ENCODE measurements at places on chromosomes 7 and 10.
A peak's percentile ranks its signal among the peaks of the same experiment; 100 is the strongest.

- DNase-seq, result no peak
These were observed 32.0 kb upstream of the SMARCD3 start for GRCh38 chr7:151280388-151281019.

GRCh38 chr7:55546814-55547213, 25.5 kb downstream of the VOPP1 start:
- peak; percentile 73 for DNase-seq

DNA sequence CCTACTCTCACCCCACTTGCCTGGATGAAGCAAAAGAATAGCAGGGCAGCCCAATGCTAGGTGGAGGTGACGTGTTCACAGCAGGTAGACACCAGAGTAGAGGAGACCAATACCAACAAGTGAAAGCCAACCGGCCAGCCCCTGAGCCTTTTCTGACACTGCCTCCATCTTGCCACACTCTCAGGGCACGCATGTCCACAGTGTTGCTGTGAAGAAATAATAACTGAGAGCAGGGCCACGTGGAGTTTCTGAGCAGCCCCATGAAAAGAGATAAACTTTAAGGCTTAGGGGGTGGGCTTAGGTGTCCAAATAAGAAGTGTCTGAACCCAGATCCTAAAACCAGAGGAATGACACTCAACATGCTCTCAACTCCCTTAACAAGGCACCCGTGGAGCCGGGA, 9.0 kb upstream of the TMEM273 start:
- DNase-seq, result no peak

- DNase-seq, result no peak
These were observed 242.4 kb upstream of the GLI3 start for GRCh38 chr7:42479452-42479815.

GRCh38 chr10:126022841-126023240, 126.5 kb downstream of the FANK1 start:
- no peak for DNase-seq

- DNase-seq, result no peak
These were observed 490.4 kb downstream of the DNAJB6 start for GRCh38 chr7:157827045-157827862.
